GM12878 (cell line): ENCODE measurements at places on chromosomes 1 and 21. TPM values are rescaled to one million over a fixed set of nuclear protein-coding genes. Genes with fewer than 3 reads are reported as not detected.

GRCh38 chr1:97767381-97767780, 153.5 kb downstream of the DPYD start:
- no peak for DNase-seq

DNA sequence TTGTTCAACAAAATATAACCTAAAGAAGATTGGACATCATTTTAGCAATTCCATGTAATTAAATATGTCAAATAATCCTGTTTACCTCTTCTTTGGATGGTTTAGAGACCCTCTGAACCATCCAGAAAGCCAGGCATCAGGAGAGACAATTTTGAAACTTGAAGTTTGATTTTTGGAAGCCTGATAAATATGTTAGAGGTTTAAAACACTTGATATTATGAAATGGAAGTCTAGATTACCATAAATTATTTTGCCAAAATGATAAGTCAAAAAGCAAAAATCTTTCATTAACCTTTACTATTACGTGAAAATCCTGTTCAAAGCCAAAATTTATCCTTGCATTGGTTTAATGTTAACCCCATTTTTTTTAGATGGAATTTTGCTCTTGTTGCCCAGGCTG, 43.5 kb downstream of the CCDC30 start:
- no peak for DNase-seq

- DNase-seq, result no peak
Observed at GRCh38 chr1:113834716-113835115, 22.4 kb upstream of the RSBN1 start.

GRCh38 chr1:26145041-26145959, 13.6 kb upstream of the FAM110D start:
- DNase-seq, result no peak

SELL gene
- total RNA-seq, result 43.6 and 55.2 TPM in 2 replicates

MLLT11 gene
- 7.0 TPM in 2 replicates for total RNA-seq

DNA sequence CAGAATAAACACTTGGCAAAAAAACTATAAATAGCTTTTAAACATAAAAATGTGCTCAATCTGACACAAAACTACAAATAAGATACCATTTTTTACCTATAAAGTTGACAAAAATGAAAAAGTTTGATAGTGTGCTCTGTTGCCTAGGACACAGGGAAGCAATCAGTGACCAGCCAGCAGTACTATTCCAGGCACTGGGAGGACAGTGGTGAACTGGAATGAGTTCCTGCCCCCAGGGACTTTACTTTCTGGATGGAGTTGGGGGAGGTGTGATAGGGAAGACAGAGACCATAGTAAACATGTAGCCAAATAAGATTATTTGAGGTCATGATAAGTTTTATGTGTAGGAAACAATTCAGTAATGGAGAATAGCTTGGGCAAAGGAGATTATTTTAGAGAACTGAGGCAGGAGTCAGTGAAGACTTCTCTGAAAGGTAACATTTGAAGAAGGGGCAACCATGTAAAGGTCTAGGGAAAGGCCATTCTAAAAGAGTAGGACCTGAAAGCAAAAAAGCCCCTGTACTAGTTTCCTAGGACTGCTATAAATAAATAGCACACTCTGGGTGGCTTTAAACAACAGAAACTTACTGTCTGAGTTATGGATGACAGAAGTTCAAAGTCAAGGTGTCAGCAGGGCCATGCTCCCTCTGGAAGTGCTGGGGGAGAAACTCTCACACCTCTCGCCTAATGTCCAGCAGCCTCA, 42.0 kb downstream of the EEIG2 start:
- no peak for DNase-seq

MMP23B gene
- total RNA-seq, result 0.51 and 0.74 TPM in 2 replicates

DNA sequence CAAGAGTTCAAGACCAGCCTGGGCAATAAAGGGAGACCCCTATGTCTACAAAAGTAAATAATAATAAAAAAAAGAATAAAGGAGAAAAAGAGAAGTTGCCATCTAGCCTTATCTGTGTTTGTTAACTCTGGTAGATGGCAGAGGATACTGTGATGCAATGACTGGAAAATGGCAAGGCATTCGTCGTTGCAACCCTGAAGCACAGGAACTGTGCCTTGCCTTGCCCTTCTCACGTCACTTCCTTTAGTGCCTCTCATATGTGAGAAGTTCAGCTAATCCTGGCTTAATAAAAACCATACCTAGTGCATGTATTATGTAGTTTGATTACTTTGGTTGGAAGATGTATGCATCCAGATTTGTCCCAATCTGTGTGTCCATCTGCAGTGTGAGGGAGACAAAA, 25.8 kb upstream of the PIGC start:
- DNase-seq, result no peak

DNA sequence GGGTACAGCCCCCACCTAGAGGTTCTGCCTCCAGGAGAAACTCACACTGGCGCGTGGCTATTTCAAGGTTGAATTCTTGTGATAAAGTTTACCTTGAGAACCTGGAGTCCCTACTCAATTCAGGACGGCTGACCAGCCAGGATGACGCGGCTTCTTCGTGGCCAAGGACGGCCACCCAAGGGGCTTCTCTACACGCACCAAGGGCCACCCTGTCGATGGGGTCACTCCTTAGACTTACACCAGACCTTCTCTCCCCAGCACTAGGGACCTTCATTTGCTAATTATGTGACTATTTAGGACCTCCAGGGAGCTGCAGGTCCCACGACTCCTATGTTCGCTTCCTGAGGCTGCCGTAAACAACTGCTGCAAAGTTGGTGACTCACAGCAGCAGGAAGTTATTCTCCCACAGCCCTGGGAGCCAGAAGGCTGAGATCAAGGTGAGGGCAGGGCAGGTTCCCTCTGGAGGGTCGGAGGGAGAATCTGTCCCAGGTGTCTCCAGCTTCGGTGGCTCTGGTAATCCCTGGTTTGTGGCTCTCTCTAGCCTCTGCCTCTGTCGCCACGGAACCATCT, 135.9 kb downstream of the NPHP4 start:
- no peak for DNase-seq

- DNase-seq, result no peak
Observed at GRCh38 chr1:69070660-69071373, 496.9 kb upstream of the LRRC7 start.

DNA sequence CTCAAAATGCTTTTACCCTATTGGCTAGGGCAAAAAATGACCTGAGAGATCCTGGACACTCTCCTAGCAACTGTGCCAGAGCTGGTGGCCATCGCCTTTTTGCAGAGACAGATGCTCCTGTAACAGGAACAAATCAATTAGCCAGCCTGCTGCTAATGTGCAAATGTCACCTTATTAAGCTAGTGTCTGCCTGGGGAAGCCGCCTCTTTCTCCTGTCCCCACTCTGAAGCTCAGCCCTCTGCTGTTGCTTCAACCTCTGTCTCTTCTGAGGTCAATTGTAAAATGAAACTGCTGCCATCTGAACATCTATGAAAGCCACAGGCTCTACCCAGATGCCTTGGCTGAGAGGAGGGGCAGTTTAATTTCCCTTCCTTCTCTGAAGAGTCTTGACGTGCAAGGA, 85.5 kb upstream of the CACNA1E start:
- peak; percentile 34 for DNase-seq

SPRR3 gene
- not detected in 2 replicates for total RNA-seq

AMY1B gene
- total RNA-seq, result not detected in 2 replicates

- no peak for DNase-seq
Observed at GRCh38 chr1:3577300-3577699, 34.0 kb downstream of the MEGF6 start.

DNA sequence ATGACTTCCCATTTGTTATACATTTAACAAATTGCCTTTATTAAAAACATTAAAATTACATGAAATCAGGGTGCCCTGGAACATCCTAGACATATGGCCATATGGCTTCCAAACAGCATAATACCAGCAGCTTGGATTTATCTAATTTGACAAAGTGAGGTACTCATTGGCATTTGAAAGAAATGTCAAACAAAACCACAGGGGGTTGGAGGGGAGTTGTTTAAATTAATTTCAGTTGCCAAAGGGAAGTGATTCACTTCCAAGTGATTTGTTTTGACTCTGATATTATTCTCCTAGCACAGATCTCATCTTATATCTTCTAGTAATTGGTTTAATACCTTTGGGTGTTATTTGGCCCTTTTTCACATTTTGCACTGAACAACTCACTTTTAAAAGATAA, 24.5 kb upstream of the POU2F1 start:
- no peak for DNase-seq

DNA sequence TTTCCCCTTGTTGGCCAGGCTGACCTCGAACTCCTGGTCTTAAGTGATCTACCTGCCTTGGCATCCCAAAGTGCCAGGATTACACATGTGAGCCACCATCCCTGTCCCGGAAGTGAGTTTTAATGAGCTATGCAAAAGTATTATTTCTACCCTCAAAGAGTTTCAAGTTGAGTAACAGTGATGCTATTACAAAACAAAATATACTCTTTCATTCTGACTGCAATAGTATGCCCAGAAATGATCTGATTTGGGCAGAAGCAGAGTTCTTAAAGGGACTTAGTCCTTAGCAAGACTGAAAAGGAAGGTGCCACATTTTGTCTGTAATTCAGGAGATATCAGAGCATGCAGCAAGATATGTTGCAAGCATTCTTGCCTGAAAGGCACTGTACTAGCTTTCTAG, 375.4 kb downstream of the NUF2 start:
- DNase-seq, result peak; percentile 11

DNA sequence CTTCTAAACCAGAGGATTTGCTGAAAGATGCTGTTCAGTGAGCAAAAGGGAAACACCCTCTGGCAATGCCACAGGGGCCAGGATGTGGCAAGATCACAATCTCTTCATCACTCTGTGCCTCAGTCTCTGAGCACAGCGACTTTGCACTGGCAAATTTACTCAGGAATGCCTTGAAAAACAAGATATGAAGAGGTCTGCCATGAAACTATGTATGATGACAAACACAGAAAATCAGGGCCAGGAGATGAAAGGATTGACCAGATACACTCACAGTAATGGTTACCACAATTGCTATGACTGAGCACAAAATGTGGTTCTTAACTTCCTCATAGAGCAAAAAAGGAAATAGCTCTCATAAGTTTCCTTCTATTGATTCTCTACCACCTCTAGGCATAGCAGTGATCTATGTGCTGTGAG, 5.8 kb downstream of the TTC13 start:
- peak; percentile 55 for DNase-seq

PLA2G2F gene
- total RNA-seq, result not detected in 2 replicates

DNA sequence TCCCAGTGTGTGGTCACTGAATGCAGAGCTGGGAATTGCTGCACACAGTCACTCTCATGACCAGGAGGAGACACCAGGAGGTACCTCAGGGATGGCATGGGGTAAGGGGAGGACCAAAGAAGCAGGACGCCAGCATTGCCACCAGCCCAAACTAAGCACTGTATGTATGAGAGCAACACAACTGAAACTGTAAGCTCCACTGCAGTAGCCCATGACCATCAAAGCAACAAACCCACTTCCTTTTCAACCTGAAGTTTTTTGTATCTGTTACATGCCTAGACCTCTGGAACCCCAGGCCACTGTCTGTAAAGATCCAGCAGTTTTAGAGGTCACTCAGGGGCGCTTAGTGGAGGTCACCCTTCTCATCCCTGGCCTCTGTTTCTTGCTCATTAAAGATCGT, 164.3 kb downstream of the SETD4 start:
- peak; percentile 21 for DNase-seq

HUNK gene
- 0.03 TPM in 1 of 2 replicates, not detected in the other for total RNA-seq

DNA sequence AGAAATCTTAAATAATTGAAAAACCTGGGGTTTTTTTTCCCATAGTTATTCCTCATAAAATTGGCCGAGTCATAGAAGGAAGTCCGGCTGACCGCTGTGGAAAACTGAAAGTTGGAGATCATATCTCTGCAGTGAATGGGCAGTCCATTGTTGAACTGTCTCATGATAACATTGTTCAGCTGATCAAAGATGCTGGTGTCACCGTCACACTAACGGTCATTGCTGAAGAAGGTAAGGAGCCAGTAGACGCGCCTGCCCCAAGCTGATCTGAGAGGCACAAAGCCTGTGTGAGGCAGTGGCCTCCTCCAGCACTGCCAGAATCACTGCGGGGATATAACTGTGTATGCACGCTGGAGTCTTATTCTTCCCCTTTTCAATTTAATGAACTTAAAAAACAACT, 100.3 kb downstream of the PHTF1 start:
- DNase-seq, result no peak
